ENCODE measurements at places on chromosomes 13 and 19.

GRCh38 chr19:14149509-14149994, 13.2 kb upstream of the ASF1B start:
- no peak for DNase-seq

GRCh38 chr13:69274231-69274630, 833.4 kb upstream of the ATXN8OS start:
- DNase-seq = no peak

DNA sequence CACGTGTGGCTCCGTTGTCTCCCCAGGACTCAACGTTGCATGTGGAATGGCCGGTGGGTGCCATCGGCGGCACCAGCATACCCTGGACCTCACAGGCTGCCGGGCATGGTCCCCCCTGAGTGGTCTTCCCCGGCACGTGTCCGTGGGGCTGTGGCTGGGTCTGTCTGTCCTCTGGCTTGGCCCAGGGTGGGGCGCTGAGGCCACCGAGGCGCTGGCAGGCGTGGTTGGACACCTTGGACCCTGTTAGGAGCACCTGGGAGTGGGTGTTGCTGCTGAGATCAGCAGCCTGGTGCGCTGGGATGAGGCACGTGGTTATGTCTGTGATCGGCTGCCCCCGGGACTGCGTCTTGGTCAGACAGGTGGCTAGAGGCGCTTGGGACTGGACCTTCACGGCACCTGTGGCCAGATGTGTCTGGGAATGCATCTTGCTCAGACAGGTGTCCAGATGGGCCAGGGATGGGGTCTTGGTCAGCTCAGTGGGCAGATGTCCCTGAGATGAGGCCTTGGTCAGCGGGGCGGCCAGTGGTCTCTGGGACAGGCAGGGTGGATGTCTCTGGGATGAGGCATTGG, 9.2 kb downstream of the IQCN start:
- DNase-seq = no peak

DNA sequence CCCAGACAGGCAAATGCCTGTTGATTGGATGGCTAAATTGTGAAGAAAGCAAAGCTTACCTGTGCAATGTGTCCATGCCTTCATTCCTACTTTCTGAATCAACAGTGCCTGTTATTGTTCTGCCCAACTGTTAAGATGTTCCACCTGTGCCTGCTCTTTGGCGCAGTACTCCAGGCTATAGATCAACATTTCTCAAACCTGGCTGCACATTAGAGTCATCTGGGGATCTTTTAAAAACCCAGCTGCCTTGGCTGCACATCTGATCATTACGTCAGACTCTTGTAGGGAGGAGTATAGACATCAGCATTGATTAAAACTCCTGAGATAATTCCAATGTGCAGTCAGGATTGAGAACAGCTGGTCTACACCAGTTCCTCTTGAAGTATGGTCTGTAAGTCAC, 16.2 kb upstream of the CPB2 start:
- DNase-seq = no peak

- DNase-seq = no peak
These were observed 1.2 kb downstream of the TBC1D17 start for GRCh38 chr19:49878744-49879070.

GRCh38 chr19:53596056-53596455, 35.7 kb upstream of the DPRX start:
- DNase-seq = no peak

Data from glomerular endothelial cell (primary cell).